ENCODE measurements at places on chromosomes 5 and 9.

GRCh38 chr5:75457691-75458090, 53.7 kb downstream of the CERT1 start:
- no peak for DNase-seq

DNA sequence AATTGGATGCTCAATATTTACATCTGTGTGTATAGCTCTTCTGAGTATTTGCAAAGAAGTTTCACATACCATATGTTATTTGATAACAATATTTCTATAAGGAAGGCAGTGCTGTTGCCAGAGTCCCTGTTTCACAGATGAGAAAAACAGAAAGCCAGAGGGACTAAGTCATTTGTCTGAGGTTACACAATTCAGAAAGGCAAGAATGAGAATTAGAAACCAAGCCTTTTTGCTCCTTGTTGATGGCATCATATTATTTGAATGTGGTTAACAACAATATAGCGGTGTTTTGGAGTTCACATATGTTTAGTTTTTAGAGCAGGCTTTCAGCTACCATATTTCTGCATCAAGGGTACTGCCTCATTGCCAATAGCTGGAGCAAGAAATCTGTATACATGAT, 110.9 kb upstream of the PRLR start:
- DNase-seq, result no peak

DNA sequence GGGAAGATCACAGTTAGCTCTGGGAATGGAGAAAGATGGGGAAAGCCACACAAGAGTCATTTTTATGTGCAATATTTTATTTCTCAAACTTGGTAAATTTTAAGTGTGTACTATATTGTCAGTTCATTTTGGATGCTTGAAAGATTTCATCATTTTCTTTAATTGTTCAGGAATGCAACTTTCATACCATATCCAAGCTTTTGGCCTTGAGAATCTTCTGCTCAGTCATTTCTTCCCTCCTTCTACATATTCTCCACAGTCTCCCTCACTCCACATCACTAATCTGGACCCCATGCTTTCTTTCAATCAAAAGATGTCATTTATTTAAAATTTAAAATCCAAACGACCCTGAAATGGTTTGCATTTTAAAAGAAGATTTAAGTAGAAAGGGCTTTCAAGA, 135.4 kb downstream of the FAM114A2 start:
- DNase-seq, result no peak

GRCh38 chr5:88845081-88845697, 37.8 kb downstream of the MEF2C start:
- DNase-seq, result no peak

GRCh38 chr9:121744002-121744686, 92.7 kb downstream of the DAB2IP start:
- peak; percentile 11 for DNase-seq

- no peak for DNase-seq
Measured at GRCh38 chr9:316382-316965, 101.8 kb downstream of the DOCK8 start.

DNA sequence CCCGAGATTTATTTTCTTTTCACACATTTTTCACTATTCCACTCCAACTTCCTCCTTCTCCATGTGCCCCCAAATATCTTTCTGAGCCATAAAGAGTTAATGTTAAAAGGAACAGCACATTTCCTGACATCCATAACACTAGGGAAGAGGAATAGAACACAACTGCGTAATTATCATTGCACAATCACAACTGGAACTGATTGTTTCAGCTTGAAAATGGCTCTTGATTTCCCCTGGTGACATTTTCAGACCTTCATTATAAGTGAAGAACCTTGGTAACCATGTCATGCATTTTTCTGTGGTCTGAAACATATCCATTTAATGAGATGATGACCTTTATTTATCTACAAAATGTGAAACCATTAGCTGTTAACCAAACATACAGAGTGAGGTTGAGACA, 82.4 kb downstream of the PCSK1 start:
- DNase-seq, result no peak

- no peak for DNase-seq
Measured at GRCh38 chr9:118395415-118395814, 691.2 kb downstream of the TLR4 start.

DNA sequence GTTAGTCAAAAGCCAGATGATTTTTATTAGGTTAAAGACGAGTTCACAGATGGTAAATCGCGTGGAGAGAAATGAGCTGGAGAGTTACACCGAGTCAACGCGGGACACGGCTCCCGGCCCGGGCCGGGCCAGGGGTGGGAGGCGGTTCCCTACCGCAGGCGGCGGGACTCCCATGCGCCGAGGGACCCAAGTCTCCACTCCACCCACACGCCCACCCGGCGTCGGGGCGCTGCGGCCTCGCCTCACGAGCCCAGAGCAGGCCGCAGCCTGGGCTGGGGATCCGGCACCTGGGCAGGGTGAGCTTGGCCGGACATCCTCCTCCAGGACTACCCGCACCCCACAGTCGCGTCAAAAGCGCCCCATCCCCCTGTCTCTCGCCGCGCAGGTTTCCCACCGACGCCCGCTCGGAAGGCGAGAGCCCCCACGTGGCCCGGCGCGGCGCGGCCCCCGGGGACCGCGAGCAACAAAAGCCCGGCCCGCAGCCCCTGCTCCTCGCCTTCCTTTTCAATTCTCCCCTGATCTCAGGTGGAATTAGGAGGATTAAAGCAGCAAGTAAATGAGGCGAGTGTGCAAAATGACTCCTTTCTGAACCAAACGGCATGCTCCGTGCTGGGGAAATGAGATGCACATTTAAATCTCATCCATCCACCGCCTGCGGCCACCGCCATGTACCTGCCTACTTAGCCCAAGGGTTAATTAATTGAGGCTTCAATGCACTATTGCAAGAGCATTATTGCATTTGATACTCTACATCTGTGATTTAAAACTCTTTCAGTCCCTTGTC, 196.5 kb upstream of the TBCA start:
- no peak for DNase-seq

GRCh38 chr5:153900703-153901395, 137.9 kb downstream of the FAM114A2 start:
- no peak for DNase-seq

DNA sequence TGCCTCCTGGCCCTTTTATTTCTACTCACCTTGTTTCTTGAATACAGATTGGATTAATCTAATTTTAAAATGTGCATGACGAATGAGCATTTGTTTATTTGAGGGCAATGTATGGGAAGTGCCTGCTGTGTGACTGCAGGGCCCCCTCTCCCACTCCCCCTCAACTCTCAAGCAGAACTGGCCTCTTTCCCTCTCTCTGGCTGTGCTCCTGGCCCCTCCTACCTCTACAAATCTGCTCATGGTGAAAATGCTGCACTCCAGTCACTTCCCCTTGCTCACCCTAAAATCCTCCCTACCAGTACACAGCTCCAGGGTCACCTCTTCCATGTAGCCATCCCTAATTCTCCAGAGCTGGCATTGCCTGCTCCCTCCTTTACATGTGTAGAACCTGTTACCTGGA, 17.2 kb upstream of the NDST1 start:
- DNase-seq, result no peak

DNA sequence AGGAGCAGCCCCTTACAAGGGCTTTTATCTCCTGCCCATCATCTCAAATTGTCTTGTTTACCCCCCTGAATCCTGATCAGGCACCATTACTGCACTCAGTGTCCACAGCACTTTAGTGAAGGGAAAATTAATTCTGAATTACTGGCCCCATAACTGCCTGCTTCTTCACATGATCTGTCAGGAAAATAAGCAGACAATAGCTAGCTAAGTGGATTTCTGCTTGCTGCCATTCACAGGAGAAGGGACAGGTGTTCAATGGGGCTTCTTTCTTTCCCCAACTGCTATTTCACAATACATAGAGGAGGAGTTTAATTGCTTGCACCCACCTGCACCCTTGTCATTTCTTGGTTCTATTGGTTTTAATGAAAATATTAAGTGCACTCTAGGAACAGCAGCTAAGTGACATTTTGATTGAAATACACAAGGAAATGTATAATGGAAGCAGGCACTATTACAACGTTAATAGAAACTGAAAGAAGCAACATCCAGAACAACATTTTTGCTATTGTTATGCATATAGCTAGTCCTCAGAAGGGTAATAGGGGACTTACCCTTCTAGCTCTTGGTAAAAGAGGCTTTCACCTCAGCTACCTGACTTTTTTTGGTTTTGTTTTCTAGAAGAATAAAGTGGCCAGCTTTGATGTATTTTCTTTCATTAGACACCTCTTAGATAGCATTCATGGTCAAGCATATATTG, 599.3 kb upstream of the TLE4 start:
- no peak for DNase-seq

- no peak for DNase-seq
Measured at GRCh38 chr9:8052991-8053390, 253.4 kb upstream of the DMAC1 start.

GRCh38 chr5:125181159-125181558, 434.7 kb upstream of the ZNF608 start:
- DNase-seq, result no peak

All from stimulated activated CD4-positive, alpha-beta T cell treated with anti-CD3 and anti-CD28 coated beads, TNF-alpha, amount 100 ng/mL, for 48 hours (primary cell).